ENCODE measurements at places on chromosomes 4 and X. TPM values are rescaled to one million over a fixed set of nuclear protein-coding genes. Genes with fewer than 3 reads are reported as not detected.
A peak's percentile ranks its signal among the peaks of the same experiment; 100 is the strongest.

GRCh38 chr4:69910016-69910782, 20.7 kb upstream of the CSN1S1 start:
- no peaks in the 10 kb centered on the region for H3K4me1 ChIP-seq
- H3K27ac ChIP-seq, result no peak overlapping the region
- H3K4me3 ChIP-seq, result no peak overlapping the region
- H3K36me3 ChIP-seq, result no peaks in the 10 kb centered on the region
- DNase-seq, result no peak

DNA sequence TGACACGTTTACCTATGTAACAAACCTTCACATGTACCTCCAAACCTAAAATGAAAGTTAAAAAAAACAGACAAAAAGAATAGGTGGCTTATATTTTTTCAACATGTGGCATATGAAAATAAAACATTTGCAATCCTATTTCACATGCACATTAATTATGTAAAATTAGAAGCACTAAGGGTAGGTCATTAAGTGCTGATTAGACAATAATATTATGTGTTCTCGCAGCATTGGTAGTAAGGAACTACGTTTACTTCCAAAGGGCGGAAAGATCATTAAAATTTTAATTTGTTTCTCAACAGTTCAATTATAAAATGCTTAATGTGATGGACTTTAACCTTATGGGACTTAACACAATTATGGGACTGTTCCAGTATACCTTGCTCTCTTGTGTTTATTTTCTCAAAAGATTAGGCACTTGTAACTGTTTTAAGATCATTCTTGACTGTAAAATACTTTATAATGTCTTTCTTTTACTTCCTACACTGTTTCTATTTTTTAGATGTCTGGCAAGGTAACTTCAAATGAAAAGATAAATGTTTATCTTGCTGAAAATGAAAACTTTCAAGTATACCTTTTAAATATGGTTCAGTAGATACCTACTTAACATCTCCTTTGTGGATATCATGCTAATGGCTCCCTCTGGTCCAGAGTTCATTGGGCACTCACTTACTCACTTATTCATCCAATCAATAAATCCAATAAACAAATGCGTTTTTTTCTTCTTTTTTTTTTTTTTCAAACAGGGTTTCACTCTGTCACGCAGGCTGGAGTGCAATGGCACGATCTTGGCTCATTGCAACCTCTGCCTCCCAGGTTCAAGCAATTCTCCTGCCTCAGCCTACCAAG, 202.0 kb downstream of the ARAP2 start:
- H3K4me1 ChIP-seq, result no peaks in the 10 kb centered on the region
- no peak overlapping the region for H3K27ac ChIP-seq
- H3K36me3 ChIP-seq, result no peaks in the 10 kb centered on the region
- H3K4me3 ChIP-seq, result no peak overlapping the region

- H3K4me1 ChIP-seq, result no peaks in the 10 kb centered on the region
- no peaks in the 10 kb centered on the region for H3K27me3 ChIP-seq
- H3K36me3 ChIP-seq, result no peaks in the 10 kb centered on the region
- no peak overlapping the region for H3K4me3 ChIP-seq
These were observed 4.8 kb upstream of the CCSER1 start for GRCh38 chr4:90122355-90122748.

DNA sequence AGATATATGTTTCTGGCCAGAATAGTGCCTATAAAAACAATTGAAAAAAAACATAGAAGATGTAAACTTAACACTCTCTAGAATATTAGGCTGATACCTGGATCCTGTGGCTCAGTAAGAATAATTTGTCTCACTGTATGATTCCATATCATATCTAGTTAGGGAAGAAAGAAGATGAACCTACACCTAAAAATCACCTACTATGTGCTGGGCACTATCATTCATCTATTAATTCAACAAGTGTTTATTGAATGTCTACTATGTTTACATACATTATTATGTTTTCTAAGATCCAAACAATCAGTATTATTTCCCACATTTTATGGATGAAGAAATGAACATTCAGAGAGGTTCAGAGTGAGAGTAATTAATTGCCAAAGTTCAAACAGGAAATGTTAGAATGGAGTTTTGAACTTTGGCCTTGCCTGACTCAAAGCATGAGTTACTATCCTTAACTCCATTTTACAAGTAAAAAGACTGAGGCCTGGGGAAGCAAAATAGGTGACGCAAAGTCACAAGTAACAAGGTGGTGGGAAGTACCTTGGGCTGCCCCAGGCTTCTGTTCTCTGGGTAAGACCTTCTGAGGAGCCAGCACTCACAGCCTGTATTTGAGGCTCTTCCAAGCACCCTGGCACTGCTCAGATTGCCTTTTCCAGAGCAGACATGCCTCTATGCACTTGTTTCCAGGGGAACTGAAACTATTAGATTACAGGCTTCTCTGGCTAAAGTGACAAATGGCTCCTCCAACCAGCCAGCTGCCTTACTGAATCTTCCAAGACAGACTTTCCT, 111.1 kb upstream of the ACSL4 start:
- H3K36me3 ChIP-seq, result no peaks in the 10 kb centered on the region
- H3K4me3 ChIP-seq, result no peak overlapping the region
- DNase-seq, result peak; percentile 38
- H3K27me3 ChIP-seq, result peaks cover 4% of the 10 kb centered on the region
- H3K4me1 ChIP-seq, result no peaks in the 10 kb centered on the region

DNA sequence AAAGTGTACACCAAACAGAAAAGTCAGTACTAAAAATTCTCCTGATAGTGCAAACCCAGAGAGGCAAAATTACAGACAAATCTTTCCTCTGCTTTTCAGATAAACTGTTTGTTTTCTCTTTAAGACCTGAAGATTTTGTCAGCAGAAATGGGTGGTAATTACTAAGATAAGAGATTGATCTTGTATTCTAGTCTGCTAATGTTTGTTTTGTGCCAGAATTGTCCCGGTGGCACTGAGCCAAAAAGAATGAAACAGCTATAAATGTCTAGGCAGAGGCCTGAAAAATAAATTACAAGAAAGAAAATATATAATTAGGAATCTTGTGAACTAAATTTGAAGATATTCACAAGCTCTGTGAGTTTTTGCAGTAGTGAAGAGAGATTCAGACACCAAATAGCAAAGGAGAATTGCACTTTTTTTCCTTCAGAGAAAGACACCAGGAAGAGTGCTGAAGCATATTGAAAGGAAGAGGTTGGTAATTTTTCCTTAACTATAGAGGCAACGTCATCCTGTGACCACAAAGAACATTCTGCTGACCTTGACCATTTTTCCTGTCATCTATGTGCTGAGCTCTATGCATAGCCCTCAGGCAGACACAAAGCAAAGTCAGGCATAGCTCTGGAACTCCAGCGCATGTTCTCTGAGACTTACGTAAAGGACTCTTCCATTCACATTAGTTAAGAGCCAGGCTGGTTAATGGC, 314.5 kb upstream of the RASGEF1B start:
- no peak overlapping the region for H3K4me3 ChIP-seq
- no peak overlapping the region for H3K27ac ChIP-seq
- no peaks in the 10 kb centered on the region for H3K36me3 ChIP-seq

Gene FRMPD3
- 0.67 TPM for total RNA-seq

Gene MAGEA2B
- not detected for total RNA-seq
